Motor neuron (in vitro differentiated cells): ENCODE measurements at places on chromosomes 16 and 17. TPM values are rescaled to one million over a fixed set of nuclear protein-coding genes. Genes with fewer than 3 reads are reported as not detected.

SLC25A19 gene
- 5.2 and 7.6 TPM in 2 replicates for total RNA-seq

PIPOX gene
- 3.6 and 5.0 TPM in 2 replicates for total RNA-seq

ABCA6 gene
- 21.6 and 22.5 TPM in 2 replicates for total RNA-seq

KLHL10 gene
- total RNA-seq = 0.25 and 0.32 TPM in 2 replicates

TBC1D3G gene
- not detected in 2 replicates for total RNA-seq

CDH5 gene
- total RNA-seq = 0.84 and 0.98 TPM in 2 replicates
